Transverse colon (tissue), 4 donors: ENCODE measurements at places on chromosomes 5 and 9.

DNA sequence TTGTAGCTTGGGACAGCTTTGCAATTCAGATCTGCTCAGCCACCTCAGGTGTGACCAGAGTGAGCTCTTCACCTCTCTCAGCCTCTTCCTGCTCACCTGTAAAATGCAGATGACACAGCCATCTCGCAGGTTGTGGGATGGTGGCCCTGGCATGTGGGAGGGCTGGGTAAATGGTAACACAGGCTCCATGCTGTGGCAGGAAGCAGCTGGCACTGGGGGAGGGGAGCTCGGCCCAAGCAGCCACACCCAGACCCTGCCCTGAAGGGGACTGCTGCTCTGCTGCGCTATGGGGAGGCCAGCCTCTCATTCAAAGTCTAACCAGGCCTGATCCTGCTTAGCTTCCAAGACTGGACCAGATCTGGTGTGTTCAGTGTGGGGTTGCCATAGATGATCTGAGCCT, 24.1 kb downstream of the PHF2 start:
- peak; percentile 69 for DNase-seq

DNA sequence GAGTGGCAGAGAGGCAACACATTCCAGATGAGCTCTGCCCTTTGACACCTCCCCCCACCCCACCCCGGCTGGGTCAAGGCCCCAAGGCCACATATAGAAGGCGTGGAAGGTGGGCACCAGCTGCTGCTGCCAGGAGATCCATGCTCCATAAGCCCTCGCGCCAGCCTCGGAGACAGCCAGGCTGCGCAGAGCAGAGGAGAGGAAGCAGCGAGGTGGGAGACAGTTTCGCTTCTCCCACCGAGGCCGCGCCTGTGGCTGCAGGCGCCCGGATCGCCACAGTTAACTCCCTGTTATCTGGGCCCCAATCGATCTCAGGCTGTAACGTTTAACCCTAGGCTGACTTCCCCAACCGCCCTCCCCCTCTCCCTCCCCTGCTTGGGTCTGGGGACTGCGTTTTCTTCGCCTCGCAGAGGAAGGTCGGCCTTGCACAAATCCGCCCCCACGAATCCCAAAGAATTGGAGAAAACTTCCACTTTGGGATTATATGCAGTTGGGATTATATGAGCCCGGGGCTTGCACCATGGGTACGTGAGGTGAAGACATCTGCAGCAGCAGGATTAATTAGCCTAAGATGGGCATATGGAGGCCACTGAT, 1.1 kb upstream of the CXXC5 start:
- DNase-seq, result peak; percentile 26

- DNase-seq, result no peak
These were observed 69.1 kb downstream of the ABCA1 start for GRCh38 chr9:104858846-104859245.

GRCh38 chr5:133319905-133320520, 268.2 kb downstream of the HSPA4 start:
- DNase-seq, result no peak

DNA sequence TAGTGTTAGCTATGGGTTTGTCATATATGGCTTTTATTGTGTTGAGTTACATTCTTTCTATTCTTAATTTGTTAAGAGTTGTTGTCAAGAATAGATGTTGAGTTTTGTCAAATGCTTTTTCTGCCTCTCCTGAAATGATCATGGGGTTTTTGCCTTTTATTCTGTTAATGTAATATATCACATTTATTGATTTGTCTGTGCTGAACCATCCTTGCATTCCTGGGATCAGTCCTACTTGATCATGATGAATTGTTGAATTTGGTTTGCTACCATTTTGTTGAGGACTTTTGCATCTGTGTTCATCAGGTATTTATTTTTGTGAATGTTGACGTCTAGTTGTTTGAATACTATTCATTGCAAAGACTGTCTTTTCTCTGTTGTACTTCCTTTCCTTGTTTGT, 23.9 kb downstream of the RIC1 start:
- no peak for DNase-seq

GRCh38 chr5:176954050-176954449, 52.5 kb downstream of the UIMC1 start:
- no peak for DNase-seq

DNA sequence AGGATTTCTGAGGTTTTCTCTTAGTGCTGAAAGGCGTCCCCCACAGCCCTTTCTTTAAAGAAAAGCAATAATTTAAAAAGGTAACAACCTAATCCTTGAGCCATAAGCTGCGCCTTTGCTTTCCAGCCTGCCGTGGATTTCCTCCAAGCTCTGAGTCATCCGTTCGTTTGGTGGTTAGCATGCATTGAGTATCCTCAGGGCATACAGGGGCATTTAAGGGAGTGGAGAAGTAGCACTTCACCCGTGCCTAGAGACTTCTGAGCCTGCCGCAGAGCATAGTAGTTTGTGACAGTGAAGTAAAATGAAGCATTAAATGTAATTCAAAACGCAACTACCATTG, 892 bp upstream of the TNC start:
- DNase-seq, result peak; percentile 48

GRCh38 chr5:11044581-11044980, 283.5 kb upstream of the DAP start:
- DNase-seq, result no peak

GRCh38 chr9:13726746-13727145, 447.3 kb upstream of the MPDZ start:
- no peak for DNase-seq

GRCh38 chr9:127809540-127810377, 7.1 kb downstream of the FPGS start:
- DNase-seq, result peak; percentile 77

- DNase-seq, result no peak
These were observed 52.4 kb downstream of the GTF3C4 start for GRCh38 chr9:132722564-132723065.

GRCh38 chr5:32358611-32359010, 45.9 kb upstream of the MTMR12 start:
- no peak for DNase-seq

DNA sequence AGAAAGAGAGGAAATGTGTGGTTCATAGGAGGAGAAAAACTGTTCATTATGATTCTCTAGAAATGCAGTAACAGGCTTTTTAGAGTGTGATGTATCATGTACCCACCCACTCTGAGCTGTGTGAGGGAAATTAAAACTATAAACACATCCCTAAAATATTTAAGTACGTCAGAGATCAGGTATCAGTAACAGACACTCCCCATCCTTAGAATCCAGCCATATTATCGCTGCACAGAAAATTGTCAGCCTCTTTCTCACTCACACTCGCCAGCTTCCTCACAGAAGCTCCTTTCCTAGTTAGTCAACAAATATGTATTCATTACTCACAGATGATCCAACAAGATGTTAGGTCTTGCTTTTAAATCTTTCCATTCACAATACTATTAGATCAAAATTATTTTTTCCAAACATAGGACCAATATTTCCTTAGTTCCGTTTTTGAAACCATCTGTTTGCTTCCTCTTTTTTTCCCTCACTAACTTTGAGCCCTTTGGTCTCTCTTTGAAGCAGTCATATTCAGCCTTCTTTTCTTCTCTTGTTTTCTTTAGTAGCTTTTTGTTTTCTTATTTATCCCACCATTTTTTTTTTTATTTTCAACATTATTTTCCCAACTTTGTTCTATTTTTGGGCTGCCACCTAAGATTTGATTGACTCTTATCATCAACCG, 13.6 kb upstream of the MAST4 start:
- no peak for DNase-seq

- no peak for DNase-seq
These were observed 149.5 kb downstream of the CRB2 start for GRCh38 chr9:123505496-123505895.

DNA sequence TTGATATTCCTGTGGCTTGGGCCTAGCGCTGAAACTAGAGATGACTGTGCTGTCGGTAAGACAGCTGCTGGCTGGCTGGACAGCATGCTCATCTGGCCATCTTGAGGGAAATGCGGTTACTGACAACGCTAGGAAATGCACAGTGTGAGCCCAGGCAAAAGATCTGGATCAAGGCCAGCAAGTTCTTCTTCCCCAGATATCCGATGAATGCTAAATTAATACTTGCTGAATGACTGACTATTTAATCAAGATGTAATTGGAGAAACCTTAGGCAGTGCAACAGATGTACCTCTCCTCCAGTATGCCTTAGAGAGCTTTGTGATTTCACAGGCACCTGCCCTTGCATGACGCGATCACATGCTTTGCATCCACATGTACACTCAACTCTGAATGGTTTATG, 659.1 kb downstream of the EFNA5 start:
- no peak for DNase-seq

DNA sequence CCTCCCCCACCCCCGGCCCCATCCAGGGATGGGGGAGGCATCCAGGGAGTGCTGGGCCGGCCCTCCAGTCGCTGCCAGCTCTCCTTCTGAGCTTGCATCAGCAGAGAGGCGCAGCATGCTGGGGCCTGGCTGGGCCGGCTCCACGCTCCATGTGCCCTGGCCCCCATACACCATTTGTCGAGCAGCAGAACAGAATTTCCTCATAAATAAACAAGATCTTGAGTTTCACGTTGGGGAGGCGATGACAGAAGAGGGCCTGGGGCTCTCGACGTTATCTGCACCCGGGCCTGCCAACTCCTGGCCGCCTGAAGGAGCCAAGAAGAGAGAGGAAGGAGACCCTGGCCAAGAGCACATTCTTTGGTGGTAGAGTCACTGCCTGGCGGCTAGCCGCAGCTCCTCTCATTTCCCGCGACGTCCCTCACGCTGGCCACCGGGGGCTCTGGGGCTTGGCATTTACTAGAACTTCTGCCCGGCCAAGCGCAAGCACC, 177.0 kb downstream of the FGF18 start:
- DNase-seq, result no peak

GRCh38 chr5:161093100-161093499, 241.1 kb upstream of the ATP10B start:
- DNase-seq, result no peak

DNA sequence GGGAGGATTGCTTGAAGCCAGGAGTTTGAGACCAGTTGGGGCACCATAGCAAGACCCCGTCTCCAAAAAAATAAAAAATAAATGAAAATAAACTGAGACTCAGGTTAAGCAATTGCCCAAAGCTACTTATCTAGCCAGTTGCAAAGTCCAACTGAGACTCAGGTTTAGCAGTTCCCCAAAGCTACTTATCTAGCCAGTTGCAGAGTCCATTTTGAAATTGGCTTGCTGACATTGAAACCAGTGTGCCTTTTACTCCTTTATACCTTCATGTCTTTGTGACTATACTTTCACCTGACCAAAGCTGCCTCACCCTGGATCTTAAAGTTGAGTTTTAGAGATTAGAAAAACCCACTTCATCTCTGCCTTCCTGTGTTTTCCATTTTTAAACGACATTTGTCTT, 66.5 kb downstream of the GALNT10 start:
- no peak for DNase-seq

GRCh38 chr5:58904737-58905136, 321.9 kb downstream of the RAB3C start:
- no peak for DNase-seq

DNA sequence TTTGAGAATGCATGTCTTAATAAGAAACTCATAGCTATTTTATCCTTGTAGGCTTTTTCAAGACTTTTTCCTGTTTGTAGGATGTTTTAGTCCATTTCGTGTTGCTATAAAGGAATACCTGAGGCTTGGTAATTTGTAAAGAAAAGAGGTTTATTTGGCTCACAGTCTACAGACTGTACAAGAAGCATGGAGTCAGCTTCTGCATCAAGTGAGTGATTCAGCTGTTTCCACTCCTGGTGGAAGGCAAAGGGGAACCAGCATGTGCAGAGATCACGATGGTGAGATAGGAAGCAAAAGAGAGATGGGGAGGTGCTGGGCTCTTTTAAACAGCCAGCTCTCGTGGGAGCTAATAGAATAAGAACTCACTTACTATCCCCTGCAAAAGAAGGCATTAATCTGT, 177.3 kb downstream of the ALDH1A1 start:
- no peak for DNase-seq

- DNase-seq, result no peak
These were observed 81.6 kb upstream of the GDNF start for GRCh38 chr5:37921452-37921851.

DNA sequence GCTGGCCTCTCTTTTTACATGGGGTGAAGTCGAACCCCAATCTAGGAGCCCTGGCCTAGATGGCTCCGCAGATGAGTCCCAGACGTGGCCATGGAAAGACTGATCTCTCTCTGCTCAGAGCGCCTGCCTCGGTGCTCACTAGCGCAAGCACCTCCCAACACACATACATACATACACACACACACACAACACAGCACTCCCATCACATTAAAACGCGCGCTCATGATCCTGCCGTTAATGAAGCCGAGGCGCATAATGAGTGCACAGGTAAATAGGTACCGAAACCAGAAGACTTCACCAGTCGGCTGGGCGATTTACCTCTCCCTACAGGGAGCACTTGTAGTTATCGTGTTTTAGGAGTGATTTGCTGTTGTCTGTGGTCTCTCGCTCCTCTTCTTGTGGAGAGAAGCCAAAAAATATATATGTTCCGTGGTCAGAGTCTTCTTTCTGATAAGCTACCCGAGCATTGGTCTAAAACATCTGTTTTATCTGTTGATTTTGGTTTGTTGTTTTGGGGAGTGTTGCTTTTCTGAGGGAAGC, 207.7 kb downstream of the MEF2C start:
- no peak for DNase-seq

- no peak for DNase-seq
These were observed 136.7 kb downstream of the ROR2 start for GRCh38 chr9:91813176-91813795.

- DNase-seq, result no peak
These were observed 53.8 kb upstream of the RAD23B start for GRCh38 chr9:107229241-107229741.

- no peak for DNase-seq
These were observed 1363.3 kb downstream of the MAT2B start for GRCh38 chr5:164868761-164869160.

GRCh38 chr9:136626066-136626725, 36.5 kb upstream of the EGFL7 start:
- DNase-seq, result peak; percentile 15

GRCh38 chr5:101829255-101829654, 466.8 kb downstream of the SLCO4C1 start:
- no peak for DNase-seq

DNA sequence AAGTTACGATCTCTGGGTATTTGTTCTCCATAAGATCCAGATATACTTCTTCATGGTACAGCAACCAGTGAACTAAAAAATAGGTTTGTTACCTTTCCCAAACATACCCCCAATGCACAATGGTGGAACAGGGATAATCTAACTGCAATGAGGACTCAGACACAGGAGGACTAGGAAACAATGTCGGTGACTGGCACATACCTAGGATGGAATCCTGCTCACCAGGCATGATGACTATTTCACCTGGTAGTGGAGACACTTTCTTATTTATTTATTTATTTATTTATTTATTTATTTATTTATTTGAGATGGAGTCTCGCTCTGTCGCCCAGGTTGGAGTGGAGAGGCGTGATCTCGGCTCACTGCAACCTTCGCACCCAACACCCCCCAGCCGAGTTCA, 159.9 kb upstream of the CCNH start:
- DNase-seq, result no peak

GRCh38 chr5:151239237-151239861, 13.6 kb upstream of the GM2A start:
- DNase-seq, result peak; percentile 83

GRCh38 chr5:107549567-107549966, 121.2 kb downstream of the EFNA5 start:
- no peak for DNase-seq

GRCh38 chr5:152193391-152194107, 211.5 kb downstream of the NMUR2 start:
- no peak for DNase-seq

GRCh38 chr5:132354381-132355139, 14.9 kb upstream of the SLC22A5 start:
- peak; percentile 41 for DNase-seq
